T-helper 2 cell (primary cell): ENCODE measurements at places on chromosomes 11 and 22.

DNA sequence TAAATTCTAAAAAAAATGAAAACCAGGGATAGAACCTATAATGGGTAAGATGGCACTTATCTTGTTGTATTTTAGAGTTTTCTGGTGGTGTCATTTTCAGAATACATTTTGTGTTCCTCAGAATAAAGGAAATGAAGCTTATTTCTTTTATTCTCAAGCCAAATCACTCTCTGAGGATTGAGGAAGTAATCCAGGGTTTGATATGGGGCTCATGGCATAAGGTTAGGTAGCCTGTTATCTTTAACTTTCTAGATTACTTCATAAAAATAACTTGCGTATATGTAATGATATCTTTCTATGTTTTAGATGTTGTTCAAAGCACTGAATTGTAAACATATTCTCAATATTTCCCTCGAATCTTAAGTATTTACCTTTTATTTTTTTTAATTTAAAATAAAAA lies 33.5 kb downstream of the PDE3B start:
- no peak for DNase-seq

DNA sequence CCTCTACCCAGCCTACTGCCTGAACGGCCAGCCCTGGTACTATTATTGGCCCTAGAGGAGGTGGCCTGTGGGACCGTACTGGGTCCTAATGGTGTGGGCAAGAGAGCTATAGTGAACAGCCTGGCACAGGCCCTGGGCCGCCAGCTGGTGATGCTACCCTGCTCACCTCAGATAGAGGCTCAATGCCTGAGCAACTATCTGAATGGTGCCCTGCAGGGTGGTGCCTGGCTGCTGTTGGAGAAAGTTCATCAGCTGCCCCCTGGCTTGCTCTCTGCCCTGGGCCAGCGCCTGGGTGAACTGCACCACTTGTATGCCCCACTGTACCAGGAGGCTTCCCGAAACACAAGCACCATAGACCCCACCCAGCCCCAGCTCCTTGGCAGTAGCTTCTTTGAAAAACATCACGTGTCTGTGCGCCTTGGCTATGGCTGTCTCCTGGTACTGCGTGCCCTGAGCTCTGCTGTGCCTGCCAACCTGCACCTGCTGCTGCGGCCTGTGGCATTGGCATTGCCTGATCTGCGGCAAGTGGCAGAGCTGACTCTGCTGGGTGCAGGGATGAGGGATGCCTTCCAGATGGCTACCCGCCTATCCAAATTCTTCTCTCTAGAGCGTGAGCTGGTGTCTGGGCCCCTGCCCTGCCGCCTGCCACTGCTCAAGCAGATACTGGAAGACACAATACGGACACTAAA lies 49.0 kb downstream of the DNHD1 start:
- DNase-seq = no peak

DNA sequence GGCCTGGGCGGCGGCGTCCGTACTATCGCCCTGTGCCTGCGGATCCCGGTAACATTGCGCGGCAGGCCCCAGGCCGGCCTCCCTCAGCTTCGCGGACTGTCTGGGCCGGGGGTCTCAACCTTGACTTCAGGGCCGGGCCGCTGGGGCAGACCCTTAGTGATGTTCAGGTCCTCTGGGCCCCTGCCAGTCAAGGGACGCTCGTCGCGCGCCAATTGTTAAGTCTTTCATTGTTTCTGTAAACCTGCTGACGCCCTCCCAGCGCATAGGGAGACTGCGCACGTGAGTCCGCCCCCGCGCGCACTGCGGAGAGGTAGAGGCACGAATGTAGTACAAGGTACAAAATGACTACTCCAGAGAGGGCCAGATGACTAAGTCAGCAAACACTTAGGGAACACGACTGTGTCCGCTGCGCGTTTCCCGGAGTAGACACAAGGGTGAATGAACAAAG lies 451 bp upstream of the HDHD5 start:
- peak; percentile 61 for DNase-seq

DNA sequence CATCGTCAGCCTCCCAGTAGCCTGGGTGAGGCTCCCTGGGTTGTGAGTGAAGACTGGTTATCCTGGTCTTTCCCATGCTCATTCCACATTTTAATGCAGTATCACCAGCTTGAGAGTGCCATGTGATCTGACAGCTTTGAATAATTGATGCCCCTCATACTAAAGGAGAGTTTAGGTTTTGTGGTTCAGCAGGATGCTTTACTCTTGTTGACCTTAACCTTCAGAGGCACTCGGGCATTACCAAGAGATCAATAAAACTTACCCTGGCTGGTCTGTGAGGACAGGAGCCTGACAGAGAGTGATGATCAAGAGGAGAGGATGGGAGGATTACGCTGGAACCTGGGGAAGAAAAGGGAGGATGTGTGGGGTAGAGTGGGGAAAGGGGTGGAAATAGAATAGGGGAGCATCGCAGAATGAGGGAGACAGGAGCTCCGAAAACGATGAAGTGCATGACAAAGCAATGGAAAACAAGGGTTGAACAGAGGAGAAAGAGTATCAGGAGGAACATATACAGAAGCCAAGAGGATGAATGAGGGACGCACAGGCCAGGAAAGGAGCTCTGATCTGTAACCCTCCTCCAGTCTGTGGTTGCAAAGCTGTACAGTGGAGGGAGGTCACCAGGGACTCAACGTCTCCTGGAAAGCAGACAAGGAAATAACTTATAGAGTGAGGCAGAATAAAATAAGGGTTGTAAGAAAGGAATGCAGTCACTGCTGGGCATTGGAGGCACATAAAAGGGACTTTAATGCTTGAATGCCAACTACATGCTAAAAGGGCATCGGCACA lies 594.5 kb downstream of the NTM start:
- DNase-seq = no peak

- DNase-seq = no peak
These were observed 896.7 kb upstream of the ANO3 start for GRCh38 chr11:25435197-25435596.

DNA sequence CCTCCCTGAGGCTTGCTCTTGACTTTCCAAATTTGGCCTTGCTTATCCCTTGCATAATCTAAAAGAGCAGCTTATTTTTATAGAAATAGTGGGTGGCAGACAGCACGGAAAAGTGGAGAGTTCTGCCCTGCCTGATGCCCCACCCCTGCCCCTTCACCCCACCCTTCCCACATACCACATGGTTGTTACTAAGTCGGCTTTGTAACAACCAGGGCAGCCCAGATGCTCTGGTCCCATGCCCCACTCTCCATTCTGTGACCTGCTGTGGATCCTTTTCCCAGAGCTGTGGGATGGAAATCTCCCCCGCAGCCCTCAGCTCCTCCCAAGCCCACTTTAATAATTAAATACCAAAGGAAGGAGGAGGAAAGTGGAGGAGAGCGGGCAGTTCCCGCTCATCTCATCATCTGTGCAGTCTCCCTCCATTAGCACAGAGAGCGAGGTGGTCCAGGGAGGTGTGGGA lies 10.9 kb downstream of the MRGPRF start:
- DNase-seq = no peak

DNA sequence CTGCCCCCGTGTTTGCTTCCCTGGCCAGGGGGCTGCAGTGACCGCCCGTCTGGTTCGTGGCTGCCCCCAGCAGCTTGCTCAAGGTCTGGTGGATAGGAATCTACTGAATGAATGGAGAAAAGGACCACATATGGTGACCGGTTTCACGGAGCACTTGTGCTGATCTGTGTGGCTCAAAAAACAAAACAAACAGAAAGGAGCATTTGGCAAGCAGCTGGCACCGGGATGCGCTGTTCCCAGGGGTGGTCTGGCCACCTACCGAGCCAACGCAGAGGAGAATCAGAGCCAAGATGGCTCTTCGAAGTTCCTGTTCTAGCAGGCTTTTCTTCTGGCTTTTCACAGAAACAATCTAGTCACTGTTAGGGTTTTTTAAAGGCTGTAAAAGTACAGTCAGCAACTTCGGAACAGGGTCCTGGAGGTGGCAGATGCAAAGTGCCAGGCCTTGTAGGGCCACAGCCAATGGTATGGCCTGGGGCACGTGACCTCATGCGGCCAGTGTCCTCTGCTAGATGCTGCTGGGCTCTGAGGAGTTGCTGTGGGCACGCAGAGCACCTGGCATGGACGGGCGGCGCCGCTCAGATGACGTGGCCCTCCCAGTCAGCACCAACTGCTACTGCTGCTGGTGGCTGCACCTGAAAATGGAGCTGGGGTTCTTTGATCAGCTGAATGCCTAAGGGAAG lies 27.3 kb upstream of the PACSIN2 start:
- no peak for DNase-seq

- DNase-seq = no peak
These were observed 57.6 kb downstream of the SMIM38 start for GRCh38 chr11:69213316-69213715.

- no peak for DNase-seq
These were observed 8.3 kb upstream of the DLAT start for GRCh38 chr11:112016765-112017376.

GRCh38 chr22:48065892-48066291 lies 1303.4 kb downstream of the TBC1D22A start:
- DNase-seq = no peak

GRCh38 chr11:117748771-117749540 lies 48.1 kb downstream of the DSCAML1 start:
- no peak for DNase-seq

GRCh38 chr22:21857481-21857914 lies 9.9 kb downstream of the MAPK1 start:
- peak; percentile 13 for DNase-seq

DNA sequence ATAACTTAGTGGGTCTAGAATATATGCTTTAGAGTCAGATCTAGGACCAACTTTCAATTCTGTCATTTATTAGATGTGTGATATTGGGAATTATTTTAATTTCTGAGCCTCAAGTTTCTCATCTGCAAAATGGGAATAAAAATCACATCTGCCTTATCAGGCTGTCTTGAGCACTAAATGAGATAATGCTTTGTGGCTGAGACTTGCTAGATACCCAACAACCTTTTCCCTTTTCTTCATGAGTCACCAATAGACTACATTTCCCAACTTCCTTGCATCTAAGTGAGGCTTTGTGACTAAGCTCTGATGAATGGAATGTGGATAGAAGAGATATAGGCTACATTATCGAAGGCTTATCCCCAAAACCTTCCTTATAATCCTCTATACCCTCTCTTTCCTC lies 220.7 kb upstream of the SESN3 start:
- DNase-seq = no peak

GRCh38 chr22:22787786-22788459 lies 99.7 kb upstream of the IGLL5 start:
- peak; percentile 72 for DNase-seq

- DNase-seq = no peak
These were observed 417.0 kb upstream of the DDI1 start for GRCh38 chr11:103619480-103619879.

DNA sequence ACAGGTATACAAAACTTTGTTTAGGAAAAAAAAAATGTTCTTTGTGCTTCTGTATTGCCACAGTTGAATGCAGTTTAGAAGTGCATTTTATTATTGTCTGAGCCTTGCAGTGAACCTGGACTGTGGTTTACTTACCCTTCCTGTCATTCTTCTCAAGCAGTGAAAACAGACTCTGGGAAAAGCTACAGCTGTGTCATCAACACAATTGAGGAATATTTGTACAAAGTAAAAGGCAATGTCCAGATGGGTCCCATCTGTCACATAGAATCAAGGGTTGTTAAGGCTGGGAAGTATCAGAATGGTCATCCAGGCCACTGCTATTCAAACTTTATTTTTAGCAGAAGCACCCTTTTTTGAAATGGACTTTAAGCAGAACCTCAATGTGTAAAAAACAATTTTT lies 73.3 kb downstream of the TRIM44 start:
- no peak for DNase-seq

DNA sequence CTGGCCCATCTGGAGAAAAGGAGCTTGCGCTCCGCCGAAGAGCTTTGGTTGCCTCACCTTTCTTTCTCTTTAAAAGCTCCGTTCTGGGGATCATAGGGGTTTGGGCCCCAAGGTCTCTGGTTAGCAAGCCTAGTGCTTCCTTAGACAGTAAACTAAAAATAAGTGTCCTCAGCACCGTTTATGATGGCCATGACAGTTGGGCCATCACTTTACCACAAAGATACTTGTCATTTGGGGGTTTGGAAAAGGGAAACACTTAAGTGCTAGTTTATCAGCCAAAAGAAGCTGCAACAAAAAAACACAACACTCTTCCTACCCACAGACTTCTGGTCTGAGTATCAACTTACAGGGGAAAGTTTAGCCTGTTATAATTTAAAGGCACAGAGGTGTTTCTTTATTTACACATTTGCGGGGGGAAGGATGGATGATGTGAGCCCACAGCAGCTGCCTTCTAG lies 88.4 kb upstream of the CD44 start:
- DNase-seq = no peak

- DNase-seq = no peak
These were observed 14.6 kb downstream of the BBOX1 start for GRCh38 chr11:27055065-27055682.

GRCh38 chr22:38718414-38718813 lies 12.7 kb downstream of the GTPBP1 start:
- DNase-seq = no peak

DNA sequence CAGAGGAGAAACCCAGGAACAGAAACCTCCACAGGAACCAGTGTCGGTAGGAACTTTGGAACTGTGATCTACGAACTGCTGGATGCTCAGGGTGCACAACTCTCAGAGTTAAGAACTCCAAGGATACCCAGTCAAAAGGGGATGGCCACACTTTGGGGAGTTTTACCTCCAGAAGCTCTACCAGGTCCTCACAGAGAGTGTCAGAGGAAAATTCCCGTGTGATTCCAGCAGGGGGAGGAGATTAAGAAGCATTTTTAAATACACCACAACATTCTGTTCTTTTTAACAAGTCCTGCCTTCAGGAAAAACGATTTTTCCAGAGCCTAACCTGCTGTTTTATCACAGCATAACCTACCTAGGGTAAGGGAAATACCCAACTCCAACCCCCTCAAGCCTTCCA lies 104.0 kb downstream of the SOX6 start:
- DNase-seq = no peak

DNA sequence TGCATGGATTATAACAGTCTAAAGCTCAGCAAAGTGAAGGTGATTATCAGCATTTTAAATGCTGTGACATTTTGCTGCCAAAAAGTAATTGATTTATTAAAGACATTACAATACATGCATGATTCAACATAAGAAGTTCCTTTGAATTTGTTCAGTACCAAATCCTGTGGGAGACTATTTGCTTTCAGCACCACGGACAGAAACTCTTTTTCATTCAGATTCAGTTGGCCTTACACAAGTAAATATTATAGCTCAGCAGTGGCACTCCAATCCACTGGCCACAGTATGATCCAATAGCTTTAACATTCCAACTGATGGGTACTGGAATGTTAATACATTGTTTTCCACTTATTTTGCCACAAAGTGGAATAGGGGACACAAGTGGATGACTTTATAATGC lies 806.7 kb downstream of the NTM start:
- no peak for DNase-seq

DNA sequence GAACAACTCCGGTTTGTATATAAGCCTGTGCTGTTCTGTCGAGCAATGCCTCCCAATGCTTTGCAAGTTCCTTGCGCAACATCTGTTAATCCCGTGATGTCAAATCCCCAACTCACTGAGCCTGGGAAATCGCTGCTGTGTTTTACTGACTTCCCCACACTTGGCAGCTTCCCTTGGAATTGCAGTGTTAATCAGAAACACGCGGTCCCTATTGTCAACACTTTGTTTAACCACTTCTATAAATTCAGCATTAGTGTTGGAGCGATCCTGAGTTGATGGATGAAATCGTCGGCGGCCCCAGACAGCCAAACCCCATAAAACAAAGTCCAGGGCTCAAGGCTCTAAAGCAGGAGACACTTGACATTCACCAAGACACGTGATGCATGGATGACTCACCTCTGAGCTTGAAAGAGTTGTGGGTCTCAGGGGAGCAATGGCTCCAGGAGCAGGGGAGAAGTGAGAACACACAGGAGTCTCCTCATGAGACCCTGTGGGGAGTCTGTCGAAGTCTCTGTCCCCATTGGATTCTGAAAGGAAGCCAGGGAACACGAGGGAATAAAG lies 555.3 kb downstream of the MIAT start:
- DNase-seq = no peak

- no peak for DNase-seq
These were observed 544 bp downstream of the C11orf91 start for GRCh38 chr11:33700063-33700501.
